Kidney (tissue), 22 donors: ENCODE measurements at places on chromosomes 11 and 22. TPM values are rescaled to one million over a fixed set of nuclear protein-coding genes. Genes with fewer than 3 reads are reported as not detected.
A peak's percentile ranks its signal among the peaks of the same experiment; 100 is the strongest.

The C22orf23 gene
- 0.57 TPM for total RNA-seq

The OR9G4 gene
- total RNA-seq: not detected

The ANGPTL5 gene
- total RNA-seq: not detected

The OR8D4 gene
- total RNA-seq: not detected

- no peaks in the 10 kb centered on the region for H3K36me3 ChIP-seq
- DNase-seq: no peak
- H3K27me3 ChIP-seq: no peaks in the 10 kb centered on the region
- no peak overlapping the region for H3K4me3 ChIP-seq
Measured at GRCh38 chr22:43858156-43858895, 4.0 kb downstream of the SULT4A1 start.

GRCh38 chr11:84384731-84385130, 1098.6 kb upstream of the CCDC90B start:
- no peak overlapping the region for H3K4me3 ChIP-seq
- H3K4me1 ChIP-seq: no peaks in the 10 kb centered on the region
- DNase-seq: peak; percentile 46
- H3K27ac ChIP-seq: no peak overlapping the region
- H3K36me3 ChIP-seq: no peaks in the 10 kb centered on the region

DNA sequence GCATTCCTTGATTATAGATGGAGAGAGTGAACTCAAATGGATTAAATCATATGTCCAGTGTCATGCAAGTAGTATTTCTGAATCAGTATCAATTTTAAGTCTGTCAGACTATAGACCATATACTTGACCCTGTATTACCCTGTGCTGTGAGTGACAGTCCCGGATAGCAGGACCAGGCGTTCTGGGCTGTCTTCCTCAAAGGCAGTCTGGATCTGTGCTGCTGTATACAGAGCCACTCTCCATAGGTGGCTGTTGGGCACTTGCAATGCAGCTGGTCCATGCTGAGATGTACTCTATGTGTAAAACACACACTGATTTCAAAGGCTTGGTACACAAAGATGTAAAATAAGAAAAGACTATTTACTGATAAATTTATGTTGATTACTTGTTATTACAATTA, 294.3 kb downstream of the OPCML start:
- peaks cover 2% of the 10 kb centered on the region for H3K4me1 ChIP-seq
- H3K4me3 ChIP-seq: no peak overlapping the region
- H3K27me3 ChIP-seq: no peaks in the 10 kb centered on the region
- H3K27ac ChIP-seq: no peak overlapping the region
- DNase-seq: no peak
- H3K36me3 ChIP-seq: no peaks in the 10 kb centered on the region

DNA sequence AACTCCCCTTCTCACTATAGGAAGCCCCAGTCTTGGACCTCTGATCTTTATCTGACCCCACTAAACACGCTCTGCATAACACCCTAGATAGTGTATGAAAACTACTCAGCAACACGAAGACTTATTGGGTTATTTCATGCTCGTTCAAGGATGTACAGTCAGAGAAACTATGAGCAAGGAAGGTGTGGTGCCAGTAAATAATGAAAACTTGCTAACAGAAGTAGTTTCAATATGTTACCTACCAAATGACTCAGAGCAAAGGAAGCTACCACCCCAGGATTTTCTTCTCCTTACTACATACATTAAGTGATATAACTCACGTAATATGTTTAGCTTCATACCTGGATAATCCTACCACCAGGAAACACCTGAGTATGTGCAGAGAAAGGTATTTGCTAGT, 25.9 kb upstream of the LYVE1 start:
- H3K36me3 ChIP-seq: no peaks in the 10 kb centered on the region
- DNase-seq: no peak
- no peak overlapping the region for H3K4me3 ChIP-seq
- no peaks in the 10 kb centered on the region for H3K27me3 ChIP-seq

- H3K36me3 ChIP-seq: no peaks in the 10 kb centered on the region
- no peak overlapping the region for H3K4me3 ChIP-seq
- no peak for DNase-seq
- no peaks in the 10 kb centered on the region for H3K4me1 ChIP-seq
Measured at GRCh38 chr11:106581399-106581798, 436.9 kb downstream of the GUCY1A2 start.

DNA sequence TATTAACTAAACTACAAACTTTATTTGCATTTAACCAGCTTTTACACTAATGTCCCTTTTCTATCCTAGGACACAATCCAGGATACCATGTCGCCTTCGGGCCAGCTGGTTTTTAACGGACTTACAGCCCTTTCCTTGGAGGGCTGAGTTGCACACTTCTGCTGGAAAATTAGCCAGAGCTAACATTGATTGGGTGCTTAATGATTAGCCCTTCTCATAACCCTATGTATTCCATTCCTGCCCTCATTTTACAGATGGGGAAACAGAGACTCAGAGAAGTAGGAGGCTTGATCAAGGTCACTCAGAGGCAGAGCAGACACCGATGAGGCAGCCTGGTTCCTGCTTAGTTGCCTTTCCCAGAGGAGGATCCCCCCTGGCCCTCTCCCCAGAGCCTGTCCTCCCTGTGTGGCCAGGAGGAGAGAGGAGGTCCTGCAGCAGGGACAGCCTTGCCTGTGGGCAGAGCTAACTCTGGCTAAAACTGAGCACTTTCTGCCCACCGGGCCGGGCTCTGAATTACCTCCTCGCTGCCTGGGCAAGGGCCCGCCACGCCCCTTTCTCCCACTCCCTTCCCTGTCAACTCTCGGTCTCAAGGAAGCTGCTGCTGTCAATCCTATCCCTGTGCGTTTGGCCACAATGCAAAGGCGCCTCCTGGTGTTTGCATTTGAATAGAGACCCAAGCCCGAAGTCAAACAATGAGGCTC, 59.6 kb upstream of the PAX6 start:
- no peaks in the 10 kb centered on the region for H3K4me1 ChIP-seq
- DNase-seq: peak; percentile 55
- H3K27me3 ChIP-seq: no peaks in the 10 kb centered on the region
- H3K36me3 ChIP-seq: no peaks in the 10 kb centered on the region

DNA sequence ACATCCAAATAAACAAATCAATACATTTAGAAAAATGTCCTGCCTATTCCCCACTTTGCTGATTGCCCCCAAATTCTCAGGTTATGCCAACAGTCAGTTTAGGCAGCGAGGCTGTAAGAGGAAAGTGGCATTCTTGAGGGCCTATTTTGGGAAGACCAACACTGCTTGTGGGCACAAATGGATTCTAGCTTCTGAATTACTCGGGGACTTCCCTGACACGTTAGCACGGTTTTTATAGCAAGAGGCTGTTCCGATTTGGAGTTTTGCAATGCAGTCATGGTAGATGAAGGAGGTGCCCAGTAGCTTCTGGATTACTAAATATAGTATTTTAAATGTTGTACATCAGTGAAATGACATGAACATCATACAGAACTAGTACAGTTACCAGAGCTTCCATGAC, 13.1 kb downstream of the RCN1 start:
- no peak overlapping the region for H3K4me3 ChIP-seq
- no peaks in the 10 kb centered on the region for H3K27me3 ChIP-seq
- no peaks in the 10 kb centered on the region for H3K4me1 ChIP-seq
- H3K36me3 ChIP-seq: peaks cover 6% of the 10 kb centered on the region
- DNase-seq: no peak
